ENCODE measurements at places on chromosomes 1 and 21.

- DNase-seq, result no peak
Measured at GRCh38 chr1:231581859-231582258, 44.7 kb upstream of the DISC1 start.

DNA sequence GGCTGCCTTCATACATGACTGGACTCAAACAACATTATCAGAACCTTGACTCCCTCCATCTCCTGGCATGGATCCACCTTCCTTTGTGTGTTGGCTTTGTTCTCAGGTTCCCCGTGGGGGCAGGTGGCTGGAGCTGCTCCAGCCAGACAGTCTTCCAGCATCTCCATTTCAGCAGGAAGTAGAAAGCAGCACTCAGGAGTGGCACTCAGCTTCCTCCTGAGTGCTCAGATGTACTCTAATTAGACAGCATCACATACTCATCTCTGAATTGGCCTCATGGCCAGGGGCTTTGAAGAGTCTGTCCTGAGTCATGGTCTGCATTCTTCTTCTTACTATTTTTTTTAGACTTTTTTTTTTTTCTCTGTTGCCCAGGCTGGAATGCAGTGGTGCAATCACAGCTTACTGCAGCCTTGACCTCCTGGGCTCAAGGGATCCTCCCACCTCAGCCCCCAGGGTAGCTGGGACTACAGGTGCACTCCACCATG is 27.9 kb downstream of the OVAAL start:
- no peak for DNase-seq

GRCh38 chr1:12121212-12122003 is 45.4 kb upstream of the TNFRSF1B start:
- no peak for DNase-seq

- DNase-seq, result no peak
Measured at GRCh38 chr1:231184891-231185290, 23.0 kb downstream of the TRIM67 start.

GRCh38 chr1:33874636-33875035 is 10.8 kb downstream of the HMGB4 start:
- peak; percentile 47 for DNase-seq

DNA sequence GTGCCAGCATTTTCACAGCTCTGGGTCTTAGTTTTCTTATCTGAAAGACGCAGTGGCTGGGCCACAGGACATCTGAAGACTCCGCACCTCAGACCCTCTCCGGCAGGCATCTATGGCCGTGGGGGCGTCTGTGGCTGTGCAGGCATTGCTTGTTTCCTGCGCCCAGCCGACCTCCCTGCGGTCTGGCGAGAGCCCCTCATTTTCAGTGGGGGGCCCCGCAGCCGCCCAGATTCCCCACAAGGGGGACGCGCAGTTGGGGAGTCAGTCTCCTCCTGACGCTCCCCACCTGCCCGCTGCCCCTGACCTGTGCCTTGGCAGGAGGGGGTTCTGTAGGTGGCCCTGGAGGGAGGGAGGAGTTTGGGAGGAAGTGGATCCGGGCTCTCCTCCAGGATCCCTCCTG is 3.5 kb upstream of the TFF1 start:
- DNase-seq, result no peak

DNA sequence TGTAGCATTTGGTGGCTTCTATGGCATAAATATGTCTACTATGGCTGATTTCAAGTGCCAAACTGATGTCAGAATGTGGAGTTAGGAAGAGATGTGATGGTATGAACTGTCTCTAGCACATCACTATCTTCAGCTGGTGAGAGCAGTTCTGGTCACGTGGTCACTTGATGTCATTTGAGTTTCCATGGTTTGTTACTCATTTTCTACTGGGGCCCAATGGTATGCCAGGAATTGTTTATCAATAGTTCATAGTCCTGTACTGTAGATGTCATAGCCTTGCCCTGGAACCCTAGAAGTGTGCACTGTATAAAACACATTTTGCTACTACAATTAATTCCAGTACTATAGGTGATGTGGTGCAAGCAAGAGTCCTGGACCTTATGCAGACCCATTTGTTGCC is 153.7 kb downstream of the PDE4B start:
- DNase-seq, result no peak

DNA sequence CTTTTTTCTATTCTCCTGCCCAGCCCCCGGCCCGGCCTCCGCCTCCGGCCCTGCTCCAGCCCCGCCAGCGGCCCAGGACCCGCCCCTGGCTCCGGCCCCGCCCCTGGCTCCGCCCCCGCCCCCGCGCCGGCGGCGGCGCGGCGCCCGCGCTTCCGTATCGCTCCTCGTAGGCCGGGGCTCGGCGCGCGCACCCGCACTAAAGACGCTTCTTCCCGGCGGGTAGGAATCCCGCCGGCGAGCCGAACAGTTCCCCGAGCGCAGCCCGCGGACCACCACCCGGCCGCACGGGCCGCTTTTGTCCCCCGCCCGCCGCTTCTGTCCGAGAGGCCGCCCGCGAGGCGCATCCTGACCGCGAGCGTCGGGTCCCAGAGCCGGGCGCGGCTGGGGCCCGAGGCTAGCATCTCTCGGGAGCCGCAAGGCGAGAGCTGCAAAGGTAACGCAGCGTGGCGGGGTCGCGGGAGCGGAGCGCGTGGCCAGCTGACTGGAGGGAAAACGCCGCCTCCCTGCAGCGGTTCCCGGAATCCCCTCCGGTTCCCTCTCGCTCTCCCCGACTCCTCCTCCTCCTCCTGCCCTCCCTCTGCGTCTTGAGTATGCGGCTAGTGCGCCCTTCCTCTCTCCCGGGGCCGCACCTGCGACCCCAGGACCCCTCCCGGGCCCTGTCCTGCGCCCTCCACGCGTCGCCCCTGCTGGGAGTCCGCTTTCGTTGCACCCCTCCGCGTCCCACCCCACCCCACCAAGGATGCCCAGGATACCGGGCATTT is at the start of gene IFNAR2:
Gene IFNAR2, plus strand, starts transcription at position 155 of the 761 bp plus-strand sequence. CDS start 11,985 bp downstream, outside the sequence.
- peak; percentile 87 for DNase-seq

DNA sequence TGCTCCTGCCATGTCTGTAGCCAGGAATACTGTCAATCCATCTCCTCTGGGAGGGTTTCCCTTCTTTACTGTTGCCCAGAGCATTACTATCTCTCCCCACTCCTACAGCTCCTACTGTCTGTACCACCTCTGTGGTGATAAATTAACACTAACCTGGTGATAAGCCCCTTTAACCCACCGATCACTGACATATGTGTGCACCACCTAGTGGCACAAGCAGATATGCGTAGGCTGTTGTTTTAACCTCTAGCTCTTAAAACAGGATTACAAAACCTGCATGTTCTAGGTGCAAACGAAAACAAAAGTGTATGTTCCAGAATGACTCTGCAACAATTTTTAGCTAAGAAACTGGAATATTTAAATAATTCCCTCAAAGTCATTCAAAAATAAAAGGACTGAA is 93.9 kb upstream of the BEND5 start:
- no peak for DNase-seq

GRCh38 chr21:42527489-42528158 is 14.0 kb downstream of the SLC37A1 start:
- DNase-seq, result no peak

GRCh38 chr1:84774669-84775534 is 84.6 kb upstream of the SSX2IP start:
- no peak for DNase-seq

GRCh38 chr1:36023098-36023769 is 60.7 kb upstream of the TEKT2 start:
- DNase-seq, result no peak

- DNase-seq, result no peak
Measured at GRCh38 chr1:35049116-35049515, 17.4 kb upstream of the ZMYM6 start.

DNA sequence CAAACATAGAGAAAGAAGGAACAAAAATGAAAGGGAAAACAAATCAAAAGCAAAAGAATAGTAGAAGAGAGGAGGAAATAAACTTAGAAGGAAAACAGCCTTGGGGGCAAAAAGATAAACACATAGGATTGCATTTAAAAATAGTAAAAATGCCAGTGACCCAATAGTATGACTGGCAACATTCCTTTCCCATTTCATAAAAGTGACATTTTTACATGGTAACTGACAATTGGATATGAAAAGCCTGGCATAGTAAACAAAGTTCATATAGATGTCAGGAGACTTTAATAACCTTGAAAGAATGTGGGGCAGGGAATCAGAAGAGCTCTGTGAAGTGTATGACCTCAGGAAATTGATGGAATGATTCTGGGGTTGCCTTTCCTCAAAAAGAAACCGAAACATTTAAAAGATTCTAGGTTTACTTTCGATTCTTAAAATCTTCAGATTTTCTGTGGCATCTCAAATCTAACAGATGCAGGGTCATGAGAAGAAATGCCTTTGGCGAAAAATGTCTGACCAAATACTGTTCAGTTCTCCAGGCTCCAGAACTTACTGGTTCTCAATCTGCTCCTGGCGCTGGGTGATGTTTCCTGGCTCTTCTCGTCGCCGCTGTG is 33.7 kb downstream of the SPTA1 start:
- no peak for DNase-seq

GRCh38 chr1:68206848-68207689 is 25.3 kb downstream of the WLS start:
- DNase-seq, result no peak

DNA sequence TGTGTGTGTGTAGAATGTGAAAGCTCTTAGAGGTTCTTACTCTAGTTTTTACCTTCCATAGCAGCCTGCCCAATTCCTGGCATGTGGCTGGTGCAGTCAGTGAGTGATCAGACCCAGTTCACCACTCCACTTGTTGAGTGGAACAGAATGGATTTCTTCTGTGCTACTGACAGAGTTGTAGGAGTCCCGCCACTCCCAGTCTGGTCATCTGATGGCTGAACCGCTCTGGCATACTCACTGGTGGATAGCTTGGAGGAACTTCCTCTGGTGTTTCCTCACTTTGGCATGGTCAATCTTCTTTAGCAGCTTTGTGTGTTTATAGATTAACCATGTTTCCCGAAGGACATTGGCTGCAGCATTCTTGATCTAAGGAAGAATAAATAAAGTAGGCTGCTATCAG is 106.7 kb upstream of the ADAR start:
- DNase-seq, result no peak

- DNase-seq, result peak; percentile 64
Measured at GRCh38 chr1:22788254-22788661, 77.6 kb downstream of the EPHB2 start.

DNA sequence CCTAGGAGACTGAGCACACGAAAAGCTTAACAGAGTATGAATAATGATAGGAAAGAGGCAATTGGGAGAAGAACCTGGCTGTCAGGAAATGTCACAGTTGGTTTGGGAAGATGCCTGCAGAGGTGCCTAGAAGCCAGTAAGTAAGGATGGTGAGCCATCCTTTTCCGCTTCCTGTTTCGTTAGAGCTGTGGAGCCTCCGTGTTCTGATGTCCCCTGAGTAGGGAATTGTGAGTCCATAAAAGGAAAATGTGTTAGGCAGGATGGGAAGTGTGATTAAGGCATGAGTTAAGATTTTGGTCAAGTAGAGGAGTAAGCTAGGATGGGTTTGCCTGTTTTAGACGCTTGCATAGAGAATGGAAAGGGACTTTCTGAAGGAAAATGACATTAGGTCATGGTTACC is 9.0 kb downstream of the CLIC4 start:
- DNase-seq, result no peak

DNA sequence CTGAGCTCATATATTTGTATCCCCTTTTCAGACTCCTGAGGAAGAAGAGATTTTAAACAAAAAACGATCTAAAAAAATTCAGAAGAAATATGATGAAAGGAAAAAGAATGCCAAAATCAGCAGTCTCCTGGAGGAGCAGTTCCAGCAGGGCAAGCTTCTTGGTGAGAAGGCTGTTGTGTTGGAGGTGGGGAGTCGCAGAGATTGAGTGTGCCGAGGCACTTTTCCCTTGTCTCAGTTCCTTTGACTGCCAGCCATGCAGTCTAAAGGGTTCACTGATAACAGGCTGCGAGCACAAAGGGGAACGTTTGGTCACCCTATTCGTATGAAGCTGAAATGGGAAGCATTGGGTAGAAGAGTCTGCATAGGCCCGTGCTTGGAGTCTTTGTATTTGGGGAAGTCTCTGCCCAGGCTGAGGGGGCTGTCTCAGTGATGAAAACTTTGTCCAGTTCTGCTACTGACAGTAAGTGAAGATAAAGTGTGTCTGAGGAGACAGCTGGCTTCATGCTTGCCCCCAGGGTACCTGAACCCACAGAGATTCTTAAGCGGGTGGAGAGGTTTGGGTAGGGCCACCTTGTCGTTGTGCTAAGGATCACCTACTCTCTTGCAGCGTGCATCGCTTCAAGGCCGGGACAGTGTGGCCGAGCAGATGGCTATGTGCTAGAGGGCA is 2.8 kb downstream of the RPS8 start:
- DNase-seq, result no peak
